ENCODE measurements at places on chromosomes 3 and 15. TPM values are rescaled to one million over a fixed set of nuclear protein-coding genes. Genes with fewer than 3 reads are reported as not detected.

The CCR3 gene
- not detected for polyA plus RNA-seq

GRCh38 chr15:32682977-32683630 is 34.7 kb upstream of the GREM1 start:
- DNase-seq = no peak

DNA sequence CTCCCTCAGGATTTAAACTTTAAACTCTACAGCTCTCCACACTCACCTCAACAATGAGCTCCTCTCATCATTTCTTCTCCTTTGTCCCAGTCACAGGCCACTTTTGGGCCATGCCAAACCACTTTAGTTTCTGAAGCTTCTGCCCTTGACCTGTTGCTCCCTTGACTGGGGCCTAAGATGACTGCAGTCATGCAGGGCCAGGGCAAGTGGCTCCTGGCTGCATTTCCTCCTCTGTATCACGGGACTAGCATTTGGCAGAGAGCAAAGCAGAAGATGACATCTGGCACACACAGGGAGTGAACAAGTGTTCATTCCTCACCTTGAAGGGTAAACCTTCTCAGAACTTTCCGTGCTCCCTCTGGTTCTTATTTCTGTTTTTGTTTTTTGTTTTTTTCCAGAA is 136.9 kb downstream of the PDE8A start:
- no peak for DNase-seq

DNA sequence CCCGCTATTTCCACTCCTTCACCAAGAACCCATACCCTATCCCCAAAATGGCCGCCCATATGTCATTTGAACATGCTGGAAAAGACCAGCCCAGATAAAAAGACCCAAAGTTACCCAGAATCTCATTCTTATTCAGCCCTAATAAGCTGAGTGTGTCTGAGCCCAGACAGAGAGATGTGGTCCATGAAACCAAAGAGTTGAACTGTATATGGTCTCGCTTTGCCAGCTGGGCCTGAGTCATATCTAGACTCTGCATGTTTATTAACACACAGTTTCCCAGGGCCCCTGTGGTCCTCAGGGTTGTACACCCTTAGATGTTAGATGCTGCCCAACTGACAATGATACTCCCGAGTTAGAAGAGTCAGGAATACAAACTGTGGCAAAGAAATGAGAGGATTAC is 201.9 kb upstream of the STRIT1 start:
- no peak for DNase-seq

DNA sequence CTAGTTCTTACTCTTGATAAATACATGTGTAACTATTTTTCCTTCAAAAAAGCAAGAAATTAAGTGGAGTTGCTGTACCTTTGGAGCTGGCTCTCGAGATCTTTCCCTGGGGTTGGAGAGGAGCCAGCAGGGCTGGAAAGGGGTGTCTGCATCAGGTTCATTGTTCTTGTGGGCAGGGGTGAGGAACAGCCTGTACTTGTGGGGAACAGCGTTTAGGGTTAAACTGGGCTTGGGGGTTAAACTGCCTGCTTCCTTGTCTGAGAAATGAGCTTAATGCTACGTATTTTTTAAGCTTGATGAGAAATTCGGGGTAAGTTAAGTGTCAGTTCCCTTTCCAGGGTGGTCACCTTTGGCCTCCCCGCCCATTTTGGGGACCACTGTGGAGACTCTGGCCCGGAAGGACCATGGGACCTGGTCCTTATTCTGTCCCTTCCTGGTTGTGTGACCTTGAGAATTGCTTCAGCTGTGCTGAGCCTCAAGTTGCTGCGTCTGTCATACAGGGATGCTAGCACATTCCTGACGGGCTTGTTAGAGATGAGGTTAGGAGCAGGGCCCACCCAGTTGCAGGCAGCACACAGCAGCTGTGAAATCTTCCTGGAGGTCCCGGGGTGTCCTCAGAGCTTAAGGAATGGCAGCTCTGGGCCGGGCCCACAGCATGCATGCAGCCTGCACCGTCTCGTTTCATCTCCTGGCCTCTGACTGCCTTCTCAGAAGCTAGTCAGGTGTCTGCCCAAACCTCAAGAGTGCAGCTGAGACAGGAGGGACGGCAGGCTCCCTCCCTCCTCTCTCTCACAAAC is 11.6 kb downstream of the H1-8 start:
- DNase-seq = no peak

The CATSPER2 gene
- polyA plus RNA-seq = 0.63 TPM

All from aorta (tissue), 5 donors.